COLO829 (cell line): ENCODE measurements at places on chromosomes 13 and 19.

DNA sequence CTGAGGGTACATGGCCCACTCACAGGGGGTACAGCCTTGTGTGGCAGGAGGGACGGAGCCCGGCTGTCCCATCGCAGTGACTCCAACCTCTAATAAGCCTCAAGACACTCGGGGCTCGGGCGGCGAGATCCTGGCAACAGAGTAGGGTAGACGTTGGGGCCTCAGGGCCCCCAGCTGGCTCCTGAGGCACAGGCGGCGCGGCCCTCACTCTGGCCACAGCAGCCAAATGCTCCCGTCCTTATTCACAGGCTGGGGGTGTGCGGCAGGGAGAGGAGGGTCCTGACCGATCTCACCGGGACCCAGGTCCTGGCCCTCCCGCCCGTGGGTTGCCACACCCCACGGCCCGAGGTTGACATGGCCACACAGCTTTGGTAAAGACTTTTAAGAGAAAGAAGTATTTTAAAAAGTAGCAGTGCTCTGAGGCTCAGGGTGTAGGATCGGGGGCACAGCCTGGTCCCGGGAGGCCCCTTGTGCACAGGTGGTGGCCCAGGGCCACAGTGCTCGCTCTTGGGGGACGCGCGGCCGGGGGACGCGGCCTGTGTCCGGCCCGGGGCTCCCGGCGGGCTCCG lies 7.6 kb downstream of the SLC39A3 start:
- DNase-seq: no peak

GRCh38 chr13:29753618-29754472 lies 96.6 kb downstream of the UBL3 start:
- no peak for DNase-seq

GRCh38 chr13:44601586-44601985 lies 25.5 kb upstream of the TSC22D1 start:
- DNase-seq: no peak

DNA sequence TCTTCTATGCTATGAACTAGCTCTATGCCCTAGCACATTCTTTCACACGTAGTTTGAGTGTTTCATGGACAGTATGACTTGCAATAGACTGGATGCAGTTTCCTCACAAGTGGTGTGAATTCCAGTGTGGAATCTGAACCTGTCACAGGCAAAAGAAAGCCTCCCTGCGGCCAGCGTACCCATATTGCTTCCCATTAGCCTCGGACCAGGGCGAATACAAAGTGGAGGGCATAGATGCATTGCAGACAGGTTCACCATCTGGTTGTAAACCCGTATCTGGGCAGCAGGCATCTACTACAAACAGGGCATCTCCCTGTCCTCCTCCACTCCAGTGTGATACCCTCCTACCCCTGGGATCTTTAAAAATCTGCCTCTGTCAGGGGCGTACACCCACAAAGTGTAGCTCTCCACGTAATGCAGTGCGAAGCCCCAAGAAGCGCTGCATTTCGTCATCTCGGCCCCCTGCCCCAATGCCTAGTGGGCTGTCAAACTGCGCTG lies 1.4 kb upstream of the CIC start:
- no peak for DNase-seq

DNA sequence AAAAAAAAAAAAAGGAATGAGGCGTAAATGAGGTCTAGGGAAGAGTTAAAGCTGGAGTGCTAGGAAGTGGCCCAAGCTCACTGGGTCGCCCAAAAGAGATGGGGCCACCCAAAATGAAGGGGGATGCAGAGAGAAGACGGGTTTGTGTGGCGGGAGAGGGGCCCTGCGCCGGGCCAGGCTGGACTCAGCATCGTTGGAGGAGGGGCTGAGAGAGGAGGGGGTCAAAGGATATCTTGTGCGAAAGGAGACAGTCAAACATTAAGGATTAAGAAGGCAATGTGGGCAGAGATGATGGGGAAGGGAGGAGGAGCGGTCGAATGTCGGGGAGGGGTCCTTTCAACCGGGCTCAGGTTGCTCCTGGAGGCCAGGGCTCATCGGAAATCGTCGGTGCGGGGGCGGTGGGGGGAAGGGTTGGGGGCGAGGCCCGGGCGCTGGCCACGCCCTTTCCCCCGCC lies 825 bp upstream of the CARM1 start:
- no peak for DNase-seq

- no peak for DNase-seq
Observed at GRCh38 chr13:25130944-25131343, 35.0 kb downstream of the PABPC3 start.

DNA sequence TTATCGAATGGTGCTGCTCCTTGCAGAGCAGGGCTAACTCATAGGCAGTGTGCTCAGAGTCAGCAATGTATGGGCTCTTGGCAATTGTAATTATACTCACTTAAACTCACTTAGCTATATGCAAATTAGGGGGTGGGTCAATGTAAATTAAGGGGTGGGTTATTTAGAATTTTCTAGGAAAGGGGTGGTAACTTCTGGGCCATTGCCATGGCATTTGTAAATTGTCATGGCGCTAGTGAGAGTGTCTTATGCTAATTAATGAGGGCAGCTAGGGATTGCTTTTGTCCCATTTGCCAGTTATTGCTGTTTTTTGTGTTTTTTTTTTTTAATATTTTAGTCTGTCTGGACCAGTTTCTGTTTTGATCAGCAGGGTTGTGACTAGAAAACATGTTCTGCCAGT lies 68.4 kb downstream of the DIAPH3 start:
- DNase-seq: no peak

- DNase-seq: peak; percentile 35
Observed at GRCh38 chr13:25375727-25376358, 4.1 kb downstream of the ATP8A2 start.

GRCh38 chr13:40960716-40961115 lies 58.4 kb downstream of the ELF1 start:
- DNase-seq: no peak
